Effector memory CD8-positive, alpha-beta T cell (primary cell): ENCODE measurements at places on chromosomes 5 and 9.
A peak's percentile ranks its signal among the peaks of the same experiment; 100 is the strongest.

GRCh38 chr5:113660206-113660605 lies 146.7 kb downstream of the YTHDC2 start:
- DNase-seq: no peak

DNA sequence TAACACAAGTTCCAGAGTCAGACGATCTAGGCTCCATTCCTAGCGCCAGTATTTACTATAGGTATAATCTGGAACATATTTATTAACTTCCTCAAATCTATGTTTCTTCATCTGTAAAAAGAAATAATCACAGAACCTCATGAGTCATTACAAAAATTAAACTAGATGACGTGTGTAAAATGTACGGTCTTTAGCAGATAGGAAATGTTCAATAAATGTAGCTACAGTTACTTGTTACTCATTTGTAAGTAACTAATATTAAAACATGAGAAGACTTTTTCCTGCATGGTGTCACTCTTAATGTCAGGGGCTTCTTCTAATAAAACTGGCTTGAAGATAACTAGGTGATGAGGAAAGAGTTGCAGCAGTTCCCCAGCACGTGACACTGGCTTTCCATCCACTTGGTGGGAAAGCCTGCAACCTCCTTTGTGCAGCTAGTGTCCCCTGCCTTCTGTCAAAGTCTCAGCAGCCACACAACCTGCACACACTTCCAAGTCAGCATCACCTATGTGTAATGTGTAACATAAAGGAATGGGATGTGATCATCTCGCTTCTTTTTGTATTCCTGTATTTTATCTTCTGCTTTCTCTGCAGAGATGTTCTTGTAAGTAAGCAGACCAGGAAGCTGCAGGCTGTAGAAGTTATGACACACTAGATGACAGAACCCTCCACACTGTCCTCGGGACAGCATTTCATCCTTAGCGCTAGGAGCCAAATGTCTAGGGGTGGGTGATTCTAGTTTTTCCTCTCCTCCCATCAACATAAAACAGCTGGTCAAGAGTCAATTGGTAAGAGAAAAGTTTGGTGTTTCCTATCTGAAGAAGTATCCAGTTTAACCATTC lies 1.8 kb upstream of the JAKMIP2 start:
- no peak for DNase-seq

- DNase-seq: no peak
Observed at GRCh38 chr5:76527685-76528161, 95.5 kb downstream of the F2RL2 start.

DNA sequence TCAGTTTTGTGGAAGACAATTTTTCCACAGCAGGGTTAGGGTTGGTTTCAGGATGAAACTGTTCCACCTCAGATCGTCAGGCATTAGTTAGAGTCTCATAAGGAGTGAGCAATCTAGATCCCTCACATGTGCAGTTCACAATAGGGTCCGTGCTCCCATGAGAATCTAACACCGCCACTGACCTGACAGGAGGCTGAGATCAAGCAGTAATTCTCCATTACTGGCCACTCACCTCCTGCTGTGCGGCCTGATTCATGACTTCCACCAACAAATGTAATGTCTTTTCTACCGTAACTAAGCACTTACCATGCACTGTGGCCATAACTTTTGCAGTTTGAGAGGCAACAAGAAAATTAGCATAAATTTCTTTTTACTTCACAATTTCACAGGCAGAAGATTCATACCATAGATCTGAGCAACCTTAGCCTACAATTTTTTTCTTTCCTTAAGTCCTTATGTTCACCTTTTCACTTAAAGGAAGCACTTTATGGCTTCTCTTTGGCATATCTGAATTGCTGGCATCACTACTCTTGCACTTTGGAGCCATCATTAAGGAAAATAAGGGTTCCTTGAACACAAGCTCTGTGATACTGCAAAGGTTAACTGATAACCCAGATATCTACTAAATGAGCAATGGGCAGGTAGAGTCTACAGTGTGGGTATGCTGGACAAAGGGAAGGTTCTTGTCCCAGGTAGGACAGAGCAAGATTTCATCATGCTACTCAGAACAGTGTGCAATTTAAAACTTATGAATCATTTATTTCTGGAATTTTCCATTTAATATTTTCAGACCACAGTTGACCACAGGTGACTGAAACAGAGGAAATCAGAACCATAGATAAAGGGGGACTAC lies 83.0 kb upstream of the IFNK start:
- no peak for DNase-seq

GRCh38 chr9:70574151-70574837 lies 159.8 kb upstream of the KLF9 start:
- DNase-seq: no peak

- DNase-seq: no peak
Observed at GRCh38 chr9:112069318-112070169, 105.6 kb downstream of the SUSD1 start.

- DNase-seq: peak; percentile 21
Observed at GRCh38 chr5:159316519-159317383, 13.5 kb downstream of the IL12B start.

- no peak for DNase-seq
Observed at GRCh38 chr5:37478121-37478894, 99.2 kb downstream of the WDR70 start.

GRCh38 chr5:42943931-42944631 lies 96.0 kb downstream of the ANXA2R start:
- DNase-seq: no peak

DNA sequence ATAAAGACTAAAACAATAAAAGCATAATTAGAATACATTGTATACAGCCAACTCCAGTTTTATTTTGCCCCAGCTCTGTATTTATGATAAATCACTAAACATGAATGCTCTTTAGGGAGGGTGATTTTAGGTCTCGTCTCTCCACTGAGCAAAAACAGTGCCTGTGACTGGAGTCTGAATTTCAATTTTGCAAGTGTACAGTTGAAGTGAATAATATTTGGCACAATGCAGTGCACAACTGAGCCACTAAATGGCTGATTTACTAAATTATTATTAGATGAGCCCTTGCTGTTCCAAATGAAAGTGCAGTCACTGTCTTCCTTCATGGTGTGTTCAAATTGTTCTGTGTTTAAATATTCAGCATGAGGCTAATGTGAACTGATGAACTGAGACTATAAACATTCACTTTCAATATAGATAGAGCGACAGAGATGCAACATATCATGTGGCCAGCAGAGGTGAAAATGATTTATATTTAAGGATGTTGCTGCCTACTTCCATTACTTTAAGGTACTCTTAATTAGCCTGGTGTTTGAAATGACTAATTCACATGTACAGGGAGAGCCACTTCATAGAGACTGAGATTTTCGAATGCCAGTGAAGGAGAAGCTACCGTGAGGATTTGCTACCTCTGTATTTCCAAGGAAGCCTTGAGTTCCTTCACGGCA lies 375.1 kb downstream of the EBF1 start:
- no peak for DNase-seq

GRCh38 chr9:19967888-19968459 lies 179.1 kb upstream of the SLC24A2 start:
- no peak for DNase-seq

DNA sequence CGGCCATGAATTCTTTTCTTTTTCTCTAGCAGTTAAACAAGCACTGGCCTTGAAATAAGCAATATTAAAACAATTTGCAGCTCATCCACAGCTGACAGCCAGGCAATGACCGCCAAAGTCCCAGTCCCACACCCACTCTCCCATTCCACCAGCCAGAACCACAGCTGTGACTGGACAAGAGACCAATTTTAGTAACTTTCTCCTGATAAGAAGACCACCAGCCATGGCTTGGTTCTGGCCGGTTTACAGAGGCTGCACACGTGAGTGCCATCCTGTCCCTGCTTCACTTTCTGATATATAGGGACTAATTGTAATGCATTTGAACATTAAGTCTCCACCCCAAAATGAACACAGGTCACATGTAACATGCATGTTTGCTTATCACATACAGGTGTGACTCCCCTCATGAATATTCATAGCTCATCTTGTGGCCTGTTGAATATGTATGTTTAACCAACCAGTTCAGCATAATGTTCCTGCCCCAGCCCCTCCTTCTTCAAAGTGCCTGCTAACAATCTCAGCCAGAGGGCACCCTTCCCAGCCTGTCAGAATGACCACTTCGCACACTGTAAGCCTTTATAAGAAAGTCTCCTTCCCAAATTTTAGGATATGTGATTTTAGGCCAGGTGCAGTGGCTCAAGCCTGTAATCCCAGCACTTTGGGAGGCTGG lies 23.9 kb upstream of the FANCC start:
- DNase-seq: no peak

DNA sequence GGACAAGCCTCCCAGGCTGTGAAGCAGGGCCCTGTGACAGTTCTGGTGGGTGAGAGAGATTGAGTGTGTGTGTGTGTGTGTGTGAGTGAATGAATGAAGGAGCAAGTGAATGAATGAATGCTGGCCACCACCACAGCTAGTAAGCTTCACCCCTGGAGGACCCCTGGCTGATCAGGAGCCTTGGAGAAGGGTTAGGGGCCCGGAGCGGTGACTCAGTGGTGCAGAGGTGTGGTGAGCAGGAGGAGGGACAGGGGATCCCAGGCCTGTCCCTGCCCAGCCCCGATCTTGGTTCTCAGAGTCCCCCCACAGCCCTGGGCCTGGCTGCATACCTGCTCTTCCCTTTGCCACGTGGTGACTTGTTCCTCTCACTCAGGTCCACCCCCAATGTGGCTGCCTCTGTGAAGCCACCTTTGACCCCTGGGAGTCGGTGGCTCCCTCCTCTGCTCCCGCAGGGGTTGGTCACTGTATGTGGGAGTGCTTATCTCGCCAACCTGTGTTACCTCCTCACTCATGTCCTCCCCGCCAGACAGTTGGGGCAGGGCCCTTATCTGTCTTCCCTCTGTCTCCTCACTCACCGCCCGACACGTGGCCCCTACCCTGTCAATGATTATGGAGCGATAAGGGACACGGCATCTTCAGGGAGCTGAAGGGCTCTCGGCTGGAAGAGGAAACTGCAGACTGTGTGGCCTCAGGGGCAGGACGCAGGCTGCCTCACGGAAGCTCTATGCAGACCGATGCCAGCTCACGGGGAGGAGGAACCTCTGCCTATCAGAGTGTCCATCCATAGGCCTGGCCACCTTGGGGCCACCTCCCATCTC lies 99.9 kb upstream of the PITX1 start:
- DNase-seq: no peak

DNA sequence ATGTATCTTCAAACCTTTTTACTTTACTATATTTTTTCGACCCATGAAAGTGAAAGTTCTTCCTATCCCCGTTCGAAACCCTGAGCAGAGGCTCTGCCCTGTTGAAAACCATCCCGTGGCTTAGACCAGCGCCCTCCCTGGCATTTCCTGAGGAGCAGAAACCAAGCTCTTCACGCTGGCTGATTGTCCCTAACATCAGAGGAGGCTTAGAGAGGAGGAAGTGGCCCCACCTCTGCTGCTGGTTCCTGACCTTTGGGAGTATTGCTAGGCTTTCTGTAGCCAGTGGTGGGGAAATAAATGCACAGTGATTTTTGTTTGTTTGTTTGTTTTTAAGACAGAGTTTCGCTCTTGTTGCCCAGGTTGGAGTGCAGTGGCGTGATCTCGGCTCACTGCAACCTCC lies 4.2 kb upstream of the PTGES start:
- no peak for DNase-seq

DNA sequence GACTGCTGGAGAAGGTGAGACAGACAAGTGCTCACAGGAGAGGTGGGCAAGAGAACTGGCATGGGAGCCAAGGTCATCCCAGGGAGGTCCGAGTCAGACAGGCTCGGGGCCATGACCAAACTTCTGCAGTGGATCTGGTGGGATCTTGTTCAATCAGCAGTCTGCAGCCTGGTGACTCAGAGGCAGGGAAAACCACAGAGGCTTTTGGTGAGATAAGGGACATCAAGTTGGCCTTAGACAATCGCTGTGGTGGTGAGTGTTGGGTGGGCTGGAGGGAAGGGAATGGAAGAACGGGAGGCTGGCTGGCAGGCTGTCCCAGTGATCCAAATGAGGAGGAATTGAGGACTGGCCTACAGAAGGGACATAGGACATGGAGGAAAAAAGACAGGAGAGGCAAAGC lies 123.8 kb downstream of the TMEM174 start:
- no peak for DNase-seq

DNA sequence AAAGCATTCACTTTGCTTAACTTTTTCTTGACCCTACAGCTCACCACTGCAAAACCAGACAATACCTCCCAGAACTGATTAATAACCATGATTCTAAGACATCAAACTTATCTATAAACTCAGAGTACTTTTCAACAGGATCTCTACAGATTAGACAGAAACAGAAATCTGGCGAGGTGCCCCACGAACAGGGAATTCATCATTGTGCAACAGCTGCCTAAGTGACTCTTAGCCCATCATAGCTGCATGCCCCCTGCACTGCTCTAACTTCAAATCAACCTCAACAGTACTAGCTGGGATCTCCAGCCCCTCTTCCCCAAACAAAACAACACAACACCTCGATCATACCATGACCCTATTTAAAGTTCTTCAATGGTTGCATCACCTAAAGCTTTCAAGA lies 16.1 kb upstream of the COL23A1 start:
- DNase-seq: no peak

DNA sequence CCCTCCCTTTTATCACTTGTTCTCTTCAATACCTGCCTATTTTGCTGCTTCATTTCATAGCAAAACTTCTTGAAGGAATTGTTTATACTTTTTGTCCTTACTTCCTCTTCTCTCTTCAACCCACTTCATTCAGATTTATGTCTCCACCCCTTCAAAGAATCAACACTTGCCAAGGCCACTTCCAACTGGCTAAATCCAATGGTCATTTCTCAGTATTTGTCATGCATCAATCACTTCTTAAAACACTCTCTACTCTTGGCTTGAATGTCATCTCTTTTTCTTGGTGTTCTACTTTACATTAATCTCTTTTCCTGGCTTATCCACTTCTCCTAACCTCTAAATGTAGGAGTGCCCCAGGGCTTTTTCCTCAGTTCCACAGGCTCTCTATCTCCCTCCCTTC lies 8.3 kb upstream of the FCHO2 start:
- DNase-seq: no peak

DNA sequence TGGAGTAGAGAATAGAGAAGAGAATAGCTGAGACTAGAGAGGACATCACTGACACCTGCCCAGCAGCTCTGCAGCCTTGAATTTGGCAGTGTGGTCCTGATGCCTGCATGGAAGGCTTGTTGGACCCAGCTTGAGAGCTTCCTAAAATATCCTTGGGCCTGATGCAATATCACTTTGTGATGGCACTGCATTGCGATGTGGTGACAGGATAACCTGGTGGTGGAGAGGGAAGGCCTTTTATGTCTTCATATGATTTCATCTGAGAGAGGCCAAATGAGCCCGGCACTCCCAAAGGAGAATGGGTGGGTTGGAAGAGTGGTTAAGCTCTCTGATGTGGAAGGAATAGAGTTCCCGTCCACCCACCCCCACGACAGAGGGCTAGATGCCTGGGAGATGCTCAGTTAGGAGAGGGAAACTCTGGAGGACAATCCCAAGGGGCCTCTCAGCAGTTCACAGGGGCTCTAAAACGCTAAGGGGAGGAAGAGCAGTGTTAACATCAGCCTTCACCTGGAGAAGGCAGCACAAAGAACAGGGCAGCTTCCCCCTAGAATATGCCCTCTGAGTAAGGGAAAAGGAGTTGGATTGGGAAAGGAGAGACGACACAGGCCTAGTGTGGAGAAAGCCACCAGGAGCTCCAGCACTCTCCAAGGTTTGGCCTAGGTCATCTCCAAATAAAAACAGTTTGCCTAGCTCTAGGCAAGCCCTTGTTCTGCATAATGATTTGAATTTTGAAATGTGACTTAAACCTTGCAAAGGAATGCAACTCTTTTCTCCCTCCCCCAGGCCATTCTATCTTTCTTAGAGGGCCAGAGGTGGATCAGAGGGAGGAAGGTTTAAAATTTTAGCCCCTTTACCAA lies 99.8 kb upstream of the SSBP2 start:
- no peak for DNase-seq

GRCh38 chr5:175521313-175521833 lies 43.0 kb downstream of the SFXN1 start:
- peak; percentile 18 for DNase-seq

GRCh38 chr9:25677301-25678146 lies 720 bp downstream of the TUSC1 start:
- DNase-seq: no peak
